ENCODE measurements at places on chromosomes 1 and 21. TPM values are rescaled to one million over a fixed set of nuclear protein-coding genes. Genes with fewer than 3 reads are reported as not detected.

The KRTAP6-2 gene
- total RNA-seq, result not detected

The DISC1 gene
- total RNA-seq, result 20.3 TPM

The OR2T11 gene
- not detected for total RNA-seq

The TMEM69 gene
- total RNA-seq, result 28.9 TPM

The KCNN3 gene
- total RNA-seq, result 5.0 TPM

The RPL5 gene
- total RNA-seq, result 1,369 TPM

The FHAD1 gene
- not detected for total RNA-seq

The FCRL4 gene
- not detected for total RNA-seq

The NFIA gene
- 17.3 TPM for total RNA-seq

The TMEM200B gene
- 5.1 TPM for total RNA-seq

The ACTN2 gene
- 0.55 TPM for total RNA-seq

The HNRNPCL2 gene
- not detected for total RNA-seq

The ATG4C gene
- 5.5 TPM for total RNA-seq

The CDC73 gene
- total RNA-seq, result 208 TPM

The HJV gene
- total RNA-seq, result 0.27 TPM

The OR2AK2 gene
- total RNA-seq, result not detected

The SLC25A33 gene
- 4.9 TPM for total RNA-seq

The RHD gene
- not detected for total RNA-seq

The NEGR1 gene
- total RNA-seq, result 7.9 TPM

The HMCN1 gene
- 2.5 TPM for total RNA-seq

Data from transverse colon (tissue), 4 donors.